ENCODE measurements at places on chromosomes 2 and 18.

DNA sequence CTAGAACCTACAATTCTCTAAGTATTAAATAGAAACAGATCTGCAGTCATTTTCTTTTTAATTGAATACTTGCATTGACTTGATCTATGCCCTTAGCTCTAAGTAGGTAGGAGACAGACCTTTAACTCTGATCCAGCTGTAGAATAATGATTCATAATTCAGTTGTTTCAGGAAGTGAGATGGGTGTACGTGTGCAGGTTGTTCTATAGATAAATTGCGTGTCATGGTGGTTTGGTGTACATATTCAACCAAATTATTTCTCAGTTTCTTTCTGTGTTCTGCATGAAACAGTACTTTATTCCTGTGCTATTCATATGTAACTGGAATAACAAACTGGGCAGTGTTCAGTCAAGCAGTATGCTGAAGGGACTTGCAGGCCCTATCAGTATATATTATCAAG is 34.3 kb upstream of the CD226 start:
- DNase-seq: no peak

DNA sequence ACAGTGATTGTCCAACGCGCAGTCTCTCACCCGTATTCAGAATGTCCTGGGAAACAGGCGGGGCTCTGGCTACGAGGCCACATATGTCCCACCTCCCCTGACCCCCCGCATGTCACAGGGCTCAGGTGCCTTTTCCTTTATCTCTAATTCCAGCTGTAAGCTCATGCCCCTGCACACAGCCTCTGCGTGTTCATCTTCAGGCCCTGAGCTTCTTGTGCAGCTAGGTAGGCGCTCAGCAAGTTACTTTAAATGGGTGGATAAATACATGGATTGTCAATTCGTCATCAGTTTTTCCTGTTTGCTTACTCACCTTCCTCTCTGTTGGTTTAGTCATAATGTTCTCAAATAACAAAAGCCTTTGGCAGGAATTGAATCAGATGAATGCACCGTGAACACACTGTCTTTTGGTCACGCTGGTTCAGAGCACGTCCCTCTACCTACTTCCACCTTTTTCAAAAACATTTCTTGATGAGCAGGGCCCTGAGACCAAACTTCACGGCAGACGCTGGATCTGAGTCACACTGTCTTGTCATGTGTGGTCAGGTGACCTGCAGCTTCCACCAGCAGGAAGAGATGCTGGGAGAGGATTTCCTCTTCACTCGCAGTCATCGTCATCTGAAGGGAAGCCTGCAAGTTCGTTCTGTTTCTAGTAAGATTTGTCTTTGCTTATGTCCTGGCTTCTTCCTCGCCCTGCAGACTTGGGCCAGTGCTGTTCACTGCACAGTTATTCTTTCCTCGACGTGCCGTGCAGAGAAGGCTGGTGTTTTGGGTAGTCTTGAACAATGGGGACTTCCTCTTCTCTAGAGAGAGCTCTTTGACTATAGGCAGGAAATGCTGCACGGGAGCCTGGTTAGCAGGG is 138.1 kb downstream of the PTGR3 start:
- peak; percentile 61 for DNase-seq

GRCh38 chr2:10002109-10002508 is 41.2 kb upstream of the KLF11 start:
- no peak for DNase-seq

GRCh38 chr2:64854773-64855237 is 134.4 kb upstream of the SLC1A4 start:
- no peak for DNase-seq

GRCh38 chr2:67446491-67446911 is 49.4 kb downstream of the ETAA1 start:
- no peak for DNase-seq

GRCh38 chr2:139237023-139237422 is 456.8 kb upstream of the NXPH2 start:
- DNase-seq: no peak

DNA sequence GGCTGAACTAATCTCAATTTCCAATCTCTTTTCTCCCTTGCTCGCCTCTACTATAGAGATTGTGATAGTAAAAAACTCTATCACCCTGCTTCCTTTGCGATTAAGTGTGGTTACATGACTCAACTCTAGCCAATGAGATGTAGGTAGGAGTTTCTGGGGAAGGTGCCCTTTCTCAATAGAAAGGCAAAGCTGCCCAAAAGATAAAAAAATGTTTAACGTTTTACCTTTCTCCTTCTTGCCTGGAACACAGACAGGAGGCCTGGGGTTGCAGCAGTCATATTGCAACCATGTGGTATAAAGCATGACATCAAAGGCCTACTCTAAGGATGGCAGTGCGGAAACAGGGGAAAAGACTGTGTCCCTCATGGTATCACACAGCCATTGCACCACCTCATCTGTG is 31.5 kb downstream of the TMEM37 start:
- DNase-seq: no peak

- DNase-seq: peak; percentile 69
These were observed 2.8 kb downstream of the DUSP2 start for GRCh38 chr2:96142217-96143113.

GRCh38 chr2:99852956-99853355 is 289.4 kb downstream of the AFF3 start:
- no peak for DNase-seq

DNA sequence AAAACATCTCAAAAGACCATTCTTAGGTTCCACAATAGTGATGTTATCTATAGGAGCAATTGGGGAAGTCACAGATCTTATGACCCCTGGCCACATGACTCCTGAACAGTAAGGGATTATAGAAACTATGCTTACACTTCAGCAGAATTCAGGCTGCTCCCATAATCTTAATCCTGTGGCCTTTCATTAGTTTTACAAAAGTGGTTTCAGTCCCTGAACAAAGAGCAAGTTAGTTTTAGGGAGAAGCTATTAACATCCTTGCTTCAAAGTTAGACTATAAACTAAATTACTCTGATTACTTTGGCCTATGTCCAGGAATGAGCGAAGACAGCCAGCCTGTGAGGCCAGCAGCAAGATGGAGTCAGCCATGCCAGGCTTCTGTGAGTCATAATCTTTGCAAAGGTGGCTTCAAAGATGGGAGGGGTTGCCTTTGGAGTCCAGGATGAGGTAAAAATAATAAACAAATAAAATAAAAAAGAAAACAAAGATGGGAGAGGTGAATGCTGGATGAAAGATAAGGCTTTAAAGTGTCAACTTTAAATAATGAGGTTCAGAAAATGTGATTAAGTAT is 168.7 kb upstream of the NDUFV2 start:
- no peak for DNase-seq

GRCh38 chr2:40251137-40251536 is 200.8 kb downstream of the SLC8A1 start:
- DNase-seq: no peak

DNA sequence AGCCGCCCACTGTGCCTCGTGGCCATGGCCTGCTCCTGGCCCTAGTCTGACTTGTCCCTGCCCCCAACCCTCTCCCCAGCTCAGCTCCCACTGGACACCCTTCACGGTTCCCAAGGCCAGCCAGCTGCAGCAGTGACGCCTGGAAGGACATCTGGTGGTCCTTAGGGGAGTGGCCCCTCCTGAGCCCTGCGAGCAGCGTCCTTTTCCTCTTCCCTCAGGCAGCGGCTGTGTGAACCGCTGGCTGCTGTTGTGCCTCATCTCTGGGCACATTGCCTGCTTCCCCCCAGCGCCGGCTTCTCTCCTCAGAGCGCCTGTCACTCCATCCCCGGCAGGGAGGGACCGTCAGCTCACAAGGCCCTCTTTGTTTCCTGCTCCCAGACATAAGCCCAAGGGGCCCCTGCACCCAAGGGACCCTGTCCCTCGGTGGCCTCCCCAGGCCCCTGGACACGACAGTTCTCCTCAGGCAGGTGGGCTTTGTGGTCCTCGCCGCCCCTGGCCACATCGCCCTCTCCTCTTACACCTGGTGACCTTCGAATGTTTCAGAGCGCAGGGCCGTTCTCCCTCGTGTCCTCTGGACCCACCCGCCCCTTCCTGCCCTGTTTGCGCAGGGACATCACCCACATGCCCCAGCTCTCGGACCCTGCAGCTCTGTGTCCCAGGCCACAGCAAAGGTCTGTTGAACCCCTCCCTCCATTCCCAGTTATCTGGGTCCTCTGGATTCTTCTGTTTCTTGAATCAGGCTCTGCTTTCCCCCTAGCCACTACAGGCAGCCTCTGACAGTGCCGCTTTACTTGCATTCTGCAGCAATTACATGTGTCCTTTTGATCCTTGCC is 35.8 kb downstream of the ANO7 start:
- no peak for DNase-seq

- DNase-seq: no peak
These were observed 367.2 kb upstream of the KCNH7 start for GRCh38 chr2:163205589-163206254.

DNA sequence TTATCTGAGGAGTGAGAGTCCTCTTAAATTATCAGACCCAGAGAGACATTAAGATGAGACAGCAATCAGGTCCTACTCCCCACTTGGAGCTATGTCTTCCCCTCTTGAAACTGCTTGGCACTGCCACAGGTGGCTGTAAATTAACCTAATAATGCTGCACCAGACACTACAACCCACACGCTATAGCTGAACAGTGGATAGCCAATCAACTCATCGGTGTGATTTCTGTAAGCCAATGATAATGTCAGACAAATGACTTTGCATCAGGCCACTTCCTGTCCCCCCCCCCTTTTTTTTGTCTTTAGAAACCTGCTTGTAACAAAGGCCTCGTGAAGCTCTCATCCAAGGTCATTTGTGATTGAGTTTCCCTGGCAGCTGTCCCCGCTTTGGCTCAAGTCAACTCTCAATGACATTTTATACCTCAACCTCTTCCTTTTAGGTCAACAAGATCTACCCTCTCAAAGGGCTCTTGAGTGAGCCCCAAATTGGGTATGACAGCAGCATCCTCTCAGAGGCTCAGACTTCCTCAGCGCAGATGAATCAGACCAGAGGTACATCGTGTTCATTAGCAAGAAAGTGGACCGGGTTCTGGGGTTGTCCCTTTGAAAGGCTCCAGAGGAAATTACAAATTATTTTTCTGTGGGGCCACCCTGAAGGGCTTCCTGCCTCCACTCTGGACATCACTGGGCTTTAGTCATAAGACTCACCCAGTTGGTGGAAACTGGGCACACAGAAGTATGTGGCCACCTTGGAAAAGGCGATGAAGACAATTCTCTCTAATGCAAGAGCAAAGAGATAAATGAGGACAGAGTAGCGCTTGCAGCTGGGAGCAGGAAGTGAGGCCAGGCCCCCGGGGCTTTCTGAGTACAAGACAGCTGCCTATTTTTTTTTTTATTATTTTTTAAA is 73.6 kb downstream of the COPS8 start:
- DNase-seq: no peak

GRCh38 chr2:122815120-122815519 is 1059.7 kb downstream of the TSN start:
- no peak for DNase-seq
